NT2/D1 (cell line): ENCODE measurements at places on chromosomes 11 and 22.

DNA sequence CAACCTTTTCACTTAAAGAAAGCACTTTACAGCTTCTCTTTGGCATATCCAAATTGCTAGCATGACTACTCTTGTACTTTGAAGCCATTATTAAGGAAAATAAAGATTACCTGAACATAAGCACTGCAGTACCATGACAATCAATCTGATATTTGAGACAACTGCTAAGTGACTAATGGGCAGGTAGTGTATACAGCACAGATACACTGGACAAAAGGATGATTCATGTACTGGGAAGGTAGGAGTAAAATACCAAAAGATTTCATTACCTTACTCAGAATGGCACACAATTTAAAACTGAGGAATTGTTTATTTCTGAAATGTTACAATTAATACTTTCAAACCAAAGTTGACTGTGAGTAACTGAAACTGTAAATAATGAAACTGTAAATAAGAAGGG, 1054.3 kb upstream of the TENM4 start:
- no peak for DNase-seq

GRCh38 chr11:117817368-117818040, 7.0 kb downstream of the FXYD2 start:
- peak; percentile 77 for DNase-seq

DNA sequence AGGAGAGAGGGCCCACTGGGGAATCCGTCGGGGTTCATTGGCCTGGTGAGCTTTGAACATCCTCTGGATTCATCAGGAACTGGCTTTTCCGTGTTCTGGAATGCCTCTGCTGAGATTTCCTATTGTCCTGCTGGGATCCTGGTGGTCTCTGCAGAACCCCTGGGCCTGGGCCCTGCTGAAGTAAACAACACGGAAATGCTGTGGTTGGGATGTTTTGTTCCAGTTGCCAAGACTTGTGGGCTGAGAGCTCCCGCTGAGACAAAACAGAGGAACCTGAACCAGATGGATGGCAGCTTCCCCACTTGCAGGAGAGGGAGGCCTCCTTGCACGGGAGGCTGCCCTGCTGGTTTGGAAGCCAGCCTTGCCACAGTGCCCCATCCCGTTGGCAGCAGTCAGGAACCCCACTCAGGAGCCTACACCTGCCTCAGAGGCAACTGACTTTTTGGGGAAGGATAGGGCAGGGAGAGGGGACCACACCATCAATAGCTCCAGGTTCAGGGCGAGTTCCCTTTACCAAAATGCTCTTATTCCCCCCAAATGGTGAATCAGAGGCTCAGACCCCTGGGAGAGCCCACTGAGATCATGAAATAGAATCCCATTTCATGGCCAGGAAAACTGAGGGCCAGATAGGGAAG, 60.7 kb downstream of the LRRC32 start:
- peak; percentile 50 for DNase-seq

DNA sequence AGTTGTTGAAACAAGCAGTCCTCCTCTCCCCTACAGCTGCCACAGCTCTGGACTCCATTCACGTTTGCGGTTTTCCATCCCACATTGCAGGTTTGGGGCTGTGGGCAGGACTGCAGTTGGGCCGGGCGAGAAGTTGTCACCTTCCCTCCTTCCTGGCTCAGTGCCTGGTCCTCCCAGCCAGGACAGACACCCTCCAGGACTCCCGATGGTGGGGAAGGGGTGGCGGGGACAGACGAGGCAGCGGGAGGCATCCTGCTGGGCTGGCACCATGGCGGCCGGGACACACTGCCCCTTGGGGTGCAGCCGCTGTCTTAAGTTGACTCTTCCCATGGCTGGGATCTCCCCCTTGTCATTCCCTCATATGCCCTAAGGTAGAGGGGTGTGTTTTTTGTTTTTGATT, 615.2 kb downstream of the BRD1 start:
- DNase-seq = no peak

DNA sequence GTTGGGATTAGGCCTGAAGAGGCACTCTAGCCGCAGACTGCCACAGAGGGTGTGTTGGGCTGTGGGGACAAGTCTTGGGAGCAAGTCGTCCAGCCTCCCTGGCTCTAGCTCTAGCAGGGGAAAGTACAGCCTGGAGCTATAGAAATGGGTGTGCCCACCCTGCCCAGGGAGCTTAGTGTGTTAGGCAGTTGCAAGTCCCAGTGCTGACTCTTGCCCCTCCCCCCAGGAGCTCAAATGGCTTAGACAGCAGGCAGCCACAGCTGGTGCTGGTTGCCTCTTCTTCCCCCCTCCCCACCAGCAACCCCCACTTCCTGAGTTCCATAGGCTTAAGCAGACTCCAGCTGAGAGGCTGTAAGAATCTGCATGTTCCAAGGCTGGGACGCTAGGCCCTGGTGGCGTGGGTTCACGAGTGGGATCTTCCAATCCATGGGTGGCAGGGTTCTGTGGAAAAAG, 61.2 kb downstream of the GUCY1A2 start:
- DNase-seq = peak; percentile 40

GRCh38 chr11:12606597-12606996, 67.6 kb upstream of the TEAD1 start:
- no peak for DNase-seq

DNA sequence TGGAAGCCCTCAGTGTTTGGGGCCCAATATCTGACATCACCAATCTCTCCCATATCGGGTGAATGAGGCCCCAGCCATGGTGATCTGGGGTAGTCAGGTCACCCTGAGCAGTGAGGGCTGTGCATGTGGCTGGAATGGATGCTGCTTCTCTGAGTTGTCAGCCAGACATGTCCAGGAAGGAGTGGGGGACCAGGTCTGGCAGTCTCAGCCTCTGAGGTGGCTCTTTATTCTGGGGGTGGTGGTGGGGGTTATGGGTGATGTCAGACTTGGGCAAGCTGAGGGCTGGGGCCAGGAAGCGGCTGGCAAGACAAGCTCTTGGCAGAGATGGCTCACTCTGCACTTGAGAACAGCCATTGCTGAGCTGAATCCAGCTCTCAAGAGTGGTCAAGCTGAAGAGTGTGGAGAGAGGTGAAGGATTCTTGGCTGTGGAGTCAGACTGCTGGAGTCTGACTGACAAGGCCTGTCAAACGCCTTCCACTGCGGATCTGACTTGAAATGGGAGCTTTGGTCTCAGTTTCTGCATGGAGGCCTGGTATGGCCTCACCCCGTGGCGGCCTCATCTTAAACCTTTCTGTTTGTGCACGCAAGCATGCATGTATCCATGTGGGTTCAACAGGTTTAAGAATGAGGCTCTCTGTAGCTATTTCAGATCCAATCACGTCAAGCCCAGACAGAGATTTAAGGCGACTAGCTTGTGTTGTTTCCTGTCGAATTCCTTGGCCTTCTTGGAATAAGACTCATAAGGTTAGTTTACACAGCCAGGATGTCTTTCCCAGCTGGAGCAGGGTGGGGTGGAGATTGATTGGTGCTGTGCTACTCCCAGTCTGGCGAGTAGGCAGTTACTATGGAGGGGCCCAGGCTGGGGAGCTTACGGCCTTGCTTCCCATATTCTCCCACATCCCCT, 83.9 kb upstream of the TIMP3 start:
- DNase-seq = no peak

- DNase-seq = no peak
Measured at GRCh38 chr11:62146476-62147200, 22.8 kb downstream of the INCENP start.

- DNase-seq = no peak
Measured at GRCh38 chr11:112689851-112690250, 271.4 kb upstream of the NCAM1 start.

DNA sequence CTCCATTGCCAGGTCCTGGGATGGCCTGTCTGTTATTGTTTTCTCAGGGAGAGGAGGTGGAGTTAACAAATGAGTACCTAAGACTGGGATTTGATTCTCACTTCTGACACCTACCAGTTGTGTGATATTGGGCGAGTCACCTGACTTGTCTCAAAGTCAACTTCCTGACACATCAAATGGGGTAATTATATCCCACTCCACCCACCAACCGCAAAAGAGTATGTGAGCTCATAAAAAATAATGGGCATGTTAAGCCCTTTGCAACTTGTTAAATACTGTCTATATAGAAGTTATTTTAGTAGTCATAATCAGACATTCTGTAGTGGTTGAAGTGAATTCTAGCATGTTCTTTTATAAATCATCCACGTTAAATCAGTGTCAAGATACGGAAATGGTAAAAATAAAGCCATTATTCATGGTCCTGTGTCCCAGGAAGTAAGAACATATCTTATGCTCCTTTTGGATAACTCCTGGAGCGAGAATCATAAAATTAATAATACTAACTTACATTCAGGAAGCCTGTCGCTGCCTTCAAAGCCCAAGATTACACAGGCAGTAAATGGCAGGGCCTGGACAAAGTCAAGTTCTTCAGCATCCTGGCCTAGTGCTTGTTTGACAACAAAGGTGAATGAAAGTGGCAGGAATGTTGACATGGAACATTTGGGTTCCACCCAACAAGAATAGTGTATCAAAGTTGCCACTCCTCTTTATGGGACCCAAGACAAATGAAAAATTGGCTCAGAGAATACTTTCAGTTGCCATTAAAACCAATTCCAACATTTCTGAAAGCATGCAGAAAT, 54.3 kb downstream of the SYTL2 start:
- no peak for DNase-seq

GRCh38 chr11:132205496-132205895, 835.1 kb downstream of the NTM start:
- no peak for DNase-seq

DNA sequence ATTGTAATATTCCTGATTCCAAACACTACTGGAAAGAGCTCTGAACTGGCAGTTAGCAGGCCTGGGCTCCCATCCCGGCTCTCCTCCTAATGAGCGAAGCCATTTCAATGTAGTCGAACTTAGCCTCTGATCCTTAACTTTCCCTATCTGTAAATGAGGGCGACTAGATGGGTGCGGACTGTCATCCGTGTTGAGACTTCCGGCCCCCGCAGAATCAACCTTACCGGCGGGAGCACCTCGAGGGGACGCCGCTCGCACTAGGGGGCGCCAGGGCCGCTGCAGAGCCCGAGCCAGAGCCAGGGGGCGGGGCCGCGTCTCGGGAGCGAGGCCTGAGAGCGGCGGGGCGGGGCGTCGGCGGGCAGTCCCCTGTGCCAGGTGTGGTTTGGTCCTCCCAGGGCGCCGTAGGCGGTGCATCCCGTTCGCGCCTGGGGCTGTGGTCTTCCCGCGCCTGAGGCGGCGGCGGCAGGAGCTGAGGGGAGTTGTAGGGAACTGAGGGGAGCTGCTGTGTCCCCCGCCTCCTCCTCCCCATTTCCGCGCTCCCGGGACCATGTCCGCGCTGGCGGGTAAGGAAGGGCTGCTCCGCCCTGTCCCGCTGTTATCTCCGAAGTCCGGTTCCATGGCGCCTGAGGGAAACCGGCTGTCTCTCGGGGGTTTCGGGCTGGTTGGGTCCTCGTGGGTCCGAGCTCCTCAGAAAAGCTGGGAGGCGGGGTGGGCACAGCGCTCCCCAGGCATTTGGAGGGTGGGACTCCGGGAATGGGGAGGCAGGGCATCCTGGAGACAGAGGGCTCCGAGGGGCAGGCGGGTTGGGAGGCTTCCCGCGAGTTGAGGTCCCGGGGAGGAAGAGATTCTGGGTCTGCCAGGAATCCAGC, at the start of gene LIMK2:
Gene LIMK2, plus strand, starts transcription at position 437 of the 869 bp plus-strand sequence. Its CDS starts 111 bp downstream, at position 548.
- peak; percentile 77 for DNase-seq

- no peak for DNase-seq
Measured at GRCh38 chr11:116510166-116510565, 262.6 kb downstream of the BUD13 start.

DNA sequence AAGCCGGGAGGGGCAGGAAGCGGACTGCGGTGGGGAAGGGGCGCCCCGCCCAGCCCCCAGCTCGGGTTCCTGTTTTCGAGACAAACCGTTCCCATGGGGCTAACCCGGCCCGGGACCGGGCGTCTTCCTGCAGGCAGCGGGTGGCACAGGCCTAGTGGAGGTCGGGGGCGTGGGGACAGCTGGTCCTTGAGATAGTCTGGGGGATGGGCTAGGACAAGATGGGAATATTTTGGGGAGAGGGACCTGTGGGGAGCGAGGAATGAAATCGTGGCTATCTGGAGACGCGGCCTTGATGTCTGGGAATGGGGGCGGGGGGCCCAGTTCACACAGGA, 1.2 kb upstream of the RASGRP2 start:
- DNase-seq = no peak

- no peak for DNase-seq
Measured at GRCh38 chr22:25729016-25729995, 12.7 kb upstream of the MYO18B start.

GRCh38 chr11:83583757-83584366, 297.7 kb upstream of the CCDC90B start:
- DNase-seq = no peak

DNA sequence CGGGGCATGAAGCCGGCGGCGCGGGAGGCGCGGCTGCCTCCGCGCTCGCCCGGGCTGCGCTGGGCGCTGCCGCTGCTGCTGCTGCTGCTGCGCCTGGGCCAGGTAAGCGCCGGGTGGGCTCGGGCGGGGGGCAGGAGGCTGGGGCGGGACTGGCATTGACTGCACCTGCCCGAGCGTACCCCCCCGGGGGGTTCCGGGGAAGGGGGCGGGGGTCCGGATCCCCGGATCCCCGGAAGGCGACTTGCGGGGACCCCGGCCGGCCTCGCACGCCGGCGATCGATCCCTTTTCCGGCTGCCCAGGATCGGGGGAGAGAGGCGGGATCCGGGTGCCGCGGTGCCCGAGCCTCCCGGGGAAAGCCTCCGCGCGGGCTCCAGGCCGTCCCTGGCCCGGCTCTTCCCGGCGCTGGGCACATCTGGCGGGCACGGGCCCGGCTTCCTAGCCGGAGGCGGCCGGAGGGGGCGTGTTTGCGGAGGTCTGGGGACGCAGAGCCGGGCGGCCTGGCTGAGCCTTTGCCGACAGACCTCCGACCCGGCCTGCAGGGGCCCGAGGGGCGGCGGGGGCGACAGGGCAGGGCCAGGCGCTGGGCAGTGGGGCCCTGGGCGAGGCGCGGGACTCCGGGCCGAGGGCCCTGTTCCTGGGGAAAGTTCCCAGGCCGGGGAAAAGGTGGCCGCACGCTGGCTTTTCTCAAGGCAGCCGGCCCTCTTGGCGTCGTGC, 705 bp downstream of the PTPRJ start:
- no peak for DNase-seq

DNA sequence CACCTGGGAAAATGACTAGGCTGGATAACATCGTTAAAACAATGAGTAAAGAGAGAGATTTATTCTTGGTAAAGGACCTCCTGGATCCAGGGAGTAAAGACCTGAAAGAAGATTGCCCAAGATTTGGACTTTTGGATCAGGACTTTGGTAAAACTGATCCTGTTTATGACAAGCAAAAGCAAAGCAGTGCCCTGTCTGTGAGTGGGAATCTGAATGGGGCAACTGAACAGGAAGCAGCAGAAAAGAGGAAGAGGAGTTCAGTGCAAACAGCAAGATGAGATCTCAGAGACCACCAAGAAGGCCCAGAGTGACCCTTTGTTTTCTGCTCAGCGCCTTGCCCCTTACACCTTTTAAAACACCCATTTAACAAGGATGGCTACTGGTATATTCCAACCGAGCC, 122.0 kb downstream of the VPREB1 start:
- DNase-seq = no peak

GRCh38 chr11:68750195-68751003, 921 bp downstream of the TESMIN start:
- DNase-seq = no peak

DNA sequence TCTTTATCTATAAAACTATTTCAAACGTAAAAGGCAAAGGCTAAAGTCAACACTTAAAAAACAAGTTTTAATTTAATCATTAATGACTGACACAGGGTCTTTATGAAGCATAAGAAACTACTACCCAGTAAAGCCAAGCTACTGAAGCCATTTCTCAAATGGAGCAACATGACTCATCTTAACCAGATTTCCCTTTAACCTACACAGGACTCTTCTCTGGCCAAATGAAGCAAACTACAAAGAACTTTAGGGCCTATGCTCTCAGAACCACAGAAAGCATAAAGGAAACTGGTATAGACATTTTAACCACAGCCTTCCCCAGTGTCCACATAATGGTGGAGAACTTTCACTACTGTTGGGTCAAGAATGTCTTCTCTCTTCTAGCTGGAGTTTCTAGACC, 34.7 kb downstream of the ALG9 start:
- no peak for DNase-seq
